ENCODE measurements at places on chromosomes 1 and 21.
A peak's percentile ranks its signal among the peaks of the same experiment; 100 is the strongest.

DNA sequence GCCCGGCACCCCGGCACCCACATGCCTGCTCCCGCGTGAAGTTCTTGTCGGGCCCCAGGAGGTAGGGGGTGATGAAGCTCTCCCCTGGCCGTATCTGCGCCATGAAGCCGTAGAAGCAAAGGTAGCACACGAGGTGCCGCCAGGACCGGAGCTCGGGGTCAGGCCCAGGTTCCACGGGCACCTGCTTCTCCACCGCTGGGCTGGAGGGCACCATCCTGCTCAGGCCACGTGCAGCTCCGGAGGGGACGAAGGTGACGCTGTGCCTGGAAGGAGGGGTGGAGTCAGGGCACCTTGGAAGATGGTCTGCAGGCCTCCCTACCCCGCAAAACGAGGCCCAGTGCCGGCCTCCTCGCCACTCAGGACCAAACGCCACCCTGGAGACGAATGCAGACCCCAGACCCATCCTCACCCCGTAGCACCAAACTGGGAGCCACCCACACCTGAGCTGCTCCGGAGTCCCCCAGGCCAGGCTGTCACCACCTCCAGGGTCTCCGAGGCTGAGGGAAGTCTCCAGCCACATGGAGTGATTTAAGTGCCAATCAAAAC is 4.4 kb downstream of the SLC19A1 start:
- no peak for DNase-seq

- peak; percentile 6 for DNase-seq
Observed at GRCh38 chr1:182198006-182198605, 136.6 kb upstream of the ZNF648 start.

DNA sequence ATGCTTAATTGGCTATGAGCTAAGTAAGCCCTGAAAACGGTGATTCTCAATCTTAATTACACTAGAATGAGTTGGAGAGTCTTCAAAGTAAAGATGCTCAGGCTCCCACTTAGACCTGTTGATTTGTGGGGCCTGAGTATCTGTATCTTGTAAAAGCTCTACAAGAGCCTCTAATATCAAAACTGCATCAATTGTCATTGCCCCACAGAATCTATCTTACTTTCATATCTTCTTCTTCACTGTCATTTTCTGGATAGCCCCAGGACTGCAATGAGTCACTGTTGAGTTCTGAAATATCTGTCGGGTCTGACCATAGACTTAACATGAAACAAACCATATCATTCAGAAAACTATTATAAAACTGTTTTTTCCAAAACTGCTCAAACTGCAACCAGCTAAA is 102.8 kb upstream of the SERTAD4 start:
- no peak for DNase-seq

DNA sequence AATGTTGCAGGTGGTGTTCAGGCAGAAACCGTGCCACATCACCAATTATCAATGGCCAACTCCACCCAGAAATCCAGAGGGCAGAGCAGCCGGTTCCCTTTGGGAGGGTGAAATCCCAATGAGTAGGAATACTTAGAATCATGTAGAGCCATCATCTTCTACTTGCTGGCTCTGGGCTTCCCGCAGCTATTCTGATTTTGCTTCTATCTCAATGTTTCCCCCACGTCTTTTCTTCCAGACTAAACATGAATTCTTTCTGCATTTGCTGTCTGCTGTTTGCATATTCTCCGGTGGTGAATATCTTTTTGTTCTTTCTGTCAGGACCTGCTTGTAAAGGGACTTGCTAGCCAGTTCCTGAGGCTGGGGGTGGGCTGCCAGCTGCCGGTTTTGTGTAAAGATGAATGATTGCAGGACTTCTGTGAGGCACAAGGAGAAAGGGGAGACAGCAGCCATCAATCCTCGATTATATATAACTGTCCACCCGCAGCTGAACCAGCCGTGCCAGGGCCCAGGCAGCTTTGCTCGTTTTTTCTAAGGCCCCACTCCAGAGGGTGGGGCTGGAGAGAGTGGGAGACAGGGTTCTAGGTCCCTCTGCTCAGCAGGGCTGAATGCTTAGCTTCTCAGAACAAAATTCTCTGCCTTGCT is 33.2 kb downstream of the PRAMEF20 start:
- no peak for DNase-seq

- no peak for DNase-seq
Observed at GRCh38 chr1:37575692-37576091, 19.0 kb downstream of the DNALI1 start.

DNA sequence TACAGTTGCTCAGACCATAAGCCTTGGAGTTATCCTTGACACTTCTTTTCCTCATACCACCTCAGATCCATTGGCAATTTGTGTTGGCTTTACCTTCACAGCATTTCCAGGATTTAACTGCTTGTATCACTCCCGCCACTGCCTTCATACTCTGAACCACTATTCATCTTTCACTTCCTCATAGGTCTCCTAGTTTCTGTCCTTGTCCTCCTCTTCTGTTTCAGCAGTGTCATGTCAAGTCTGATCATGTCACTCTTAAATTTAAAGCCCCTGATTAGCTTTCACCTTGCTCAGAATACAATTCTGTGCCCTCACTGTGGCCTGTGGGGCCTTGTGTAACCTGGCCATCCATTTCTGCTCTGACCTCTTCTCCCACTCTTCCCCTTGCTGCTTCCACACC is 34.7 kb upstream of the C1orf115 start:
- DNase-seq: no peak

DNA sequence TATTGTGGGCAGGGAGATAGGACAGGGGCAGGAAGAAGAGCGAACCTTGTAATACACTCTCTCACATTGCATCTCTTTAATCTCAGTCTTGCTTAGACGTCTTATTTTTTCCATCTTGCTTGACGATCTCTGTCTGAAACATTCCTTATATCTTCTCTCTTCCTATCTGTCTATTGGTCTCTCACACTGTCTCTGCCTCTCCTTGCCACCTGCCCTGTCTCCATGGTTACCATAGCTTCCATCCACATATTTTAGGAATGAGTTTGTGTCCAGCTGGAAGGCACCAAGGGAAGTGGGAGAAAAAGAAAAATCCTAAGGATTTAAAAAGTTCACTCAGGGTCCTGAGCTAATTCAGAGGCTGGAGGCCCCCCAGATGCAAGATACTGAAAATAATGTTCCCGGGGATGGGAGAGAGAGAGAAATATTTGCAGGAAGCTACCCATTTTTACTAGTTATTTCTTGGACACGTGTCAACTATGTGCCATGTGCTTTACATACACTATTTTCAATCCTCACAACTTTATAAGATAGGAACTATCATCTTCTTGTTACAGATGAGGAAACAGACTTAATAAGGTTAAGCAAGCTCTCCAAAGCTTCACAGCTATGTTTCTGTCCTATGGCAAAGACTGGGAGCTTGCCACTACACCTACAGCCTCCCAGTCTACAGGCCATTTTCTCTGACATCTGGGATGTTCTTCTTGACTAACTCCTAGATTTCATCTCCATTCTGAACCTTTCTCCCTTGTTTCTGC is 933 bp downstream of the ANKRD34A start:
- DNase-seq: peak; percentile 84

- no peak for DNase-seq
Observed at GRCh38 chr1:29789910-29790247, 553.6 kb downstream of the PTPRU start.

- DNase-seq: no peak
Observed at GRCh38 chr1:87291107-87291506, 37.6 kb upstream of the LMO4 start.

DNA sequence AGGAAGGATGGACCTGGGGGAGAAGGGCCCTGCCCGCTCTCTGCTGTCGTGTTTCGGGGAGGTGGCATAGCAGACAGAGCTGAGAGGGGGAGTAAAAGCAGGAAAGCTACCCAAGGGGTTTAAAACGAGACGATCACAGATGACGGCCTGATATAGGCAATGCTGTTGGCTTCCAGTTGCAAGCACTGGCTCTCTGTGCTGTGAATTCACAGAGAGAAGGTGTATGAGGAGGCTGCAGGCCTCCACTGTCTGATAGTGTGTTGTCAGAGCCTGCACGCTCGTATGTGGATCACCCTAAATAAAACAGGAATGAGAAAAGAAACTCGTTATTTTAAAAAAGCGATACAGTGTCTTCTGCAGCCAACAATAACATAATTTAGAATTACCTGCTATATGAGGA is 57.4 kb downstream of the LGR6 start:
- no peak for DNase-seq

DNA sequence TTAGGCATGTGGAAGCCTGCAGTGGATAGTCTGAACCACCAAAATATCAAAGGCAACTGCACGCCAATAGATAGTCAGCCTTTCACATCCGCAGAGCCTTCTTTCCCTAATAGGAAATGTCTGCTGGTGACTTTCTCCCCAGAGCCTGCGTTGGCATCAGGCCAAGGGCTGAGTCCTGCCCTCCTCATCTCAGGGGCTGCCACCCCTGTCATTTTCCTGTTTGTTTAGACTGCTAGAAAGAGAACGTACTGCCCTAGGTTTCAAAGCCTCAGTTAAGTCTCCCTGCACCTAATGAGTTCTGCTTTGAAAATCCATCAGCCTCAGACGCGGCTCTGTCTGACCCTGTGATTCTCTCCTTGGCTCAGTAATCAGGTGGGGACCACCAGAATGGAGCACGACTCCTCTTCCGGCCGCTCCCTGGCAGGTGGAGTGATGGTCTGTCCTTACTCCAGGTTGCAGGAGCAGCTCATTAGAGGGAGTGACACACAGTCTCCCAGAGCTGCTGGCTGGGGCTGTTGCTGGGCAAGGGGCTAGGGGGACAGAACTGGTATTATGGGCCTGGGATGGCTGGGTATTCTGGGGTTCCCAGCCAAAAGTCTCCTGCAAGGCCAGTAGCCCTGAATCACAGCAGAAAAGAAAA is 27.3 kb downstream of the STUM start:
- no peak for DNase-seq

DNA sequence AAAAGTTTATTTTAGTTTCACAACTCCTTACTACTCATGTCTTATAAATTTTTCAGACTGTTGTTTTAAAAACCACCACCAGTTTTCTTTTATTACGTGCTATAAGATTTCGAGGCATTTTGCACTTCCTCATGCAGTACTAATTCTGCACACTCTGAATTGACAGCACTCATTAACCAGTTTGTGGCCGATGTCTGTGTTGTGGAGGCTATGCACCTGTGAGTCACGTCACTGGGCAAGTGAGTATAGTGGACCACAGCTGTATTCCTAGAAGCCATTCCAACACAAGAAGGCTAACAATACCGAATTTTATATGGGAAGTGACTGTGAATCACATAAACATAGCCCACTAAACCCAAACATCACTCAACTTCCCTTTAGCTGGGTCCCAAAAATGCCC is 21.0 kb upstream of the SPATA6 start:
- DNase-seq: no peak

- DNase-seq: no peak
Observed at GRCh38 chr1:54566438-54567141, 18.6 kb downstream of the ACOT11 start.

DNA sequence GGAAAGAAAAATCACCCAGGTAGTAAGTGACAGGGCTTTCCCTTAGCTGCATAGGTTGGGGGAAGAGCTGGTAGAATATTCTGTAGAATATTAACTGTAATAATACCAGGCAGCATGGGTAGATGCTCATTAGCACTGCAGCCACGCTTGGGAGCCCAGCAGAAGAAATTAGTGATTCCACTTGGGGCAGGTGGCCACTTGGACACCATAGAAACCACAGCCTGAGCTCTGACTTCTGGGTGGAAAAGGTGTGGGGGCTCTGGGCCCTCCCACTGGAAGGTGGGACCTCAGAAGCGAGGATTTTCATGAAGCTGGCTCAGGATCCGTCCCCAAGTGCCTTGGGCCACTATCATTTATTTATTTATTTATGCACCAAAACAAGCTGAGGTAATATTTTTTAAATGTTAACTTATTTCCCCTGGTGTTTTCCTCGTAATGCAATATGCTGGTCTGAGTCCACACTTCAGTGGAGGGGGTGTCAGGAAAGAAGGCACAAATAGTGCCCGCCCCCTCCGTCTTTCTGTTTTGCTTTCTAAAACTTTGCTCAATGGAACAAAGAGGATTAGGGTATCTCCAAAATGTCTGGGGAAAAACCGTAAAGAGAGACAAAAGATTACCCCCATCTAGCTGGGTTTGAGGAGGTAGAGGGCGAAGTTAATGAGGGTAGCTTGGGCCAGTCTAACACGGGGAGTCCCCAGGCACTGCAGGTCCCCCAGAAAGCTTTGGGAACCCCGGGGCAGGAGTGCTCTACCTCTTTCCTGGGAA is 75.2 kb upstream of the GADD45A start:
- DNase-seq: no peak

- DNase-seq: no peak
Observed at GRCh38 chr1:156140879-156141707, 12.3 kb upstream of the SEMA4A start.

DNA sequence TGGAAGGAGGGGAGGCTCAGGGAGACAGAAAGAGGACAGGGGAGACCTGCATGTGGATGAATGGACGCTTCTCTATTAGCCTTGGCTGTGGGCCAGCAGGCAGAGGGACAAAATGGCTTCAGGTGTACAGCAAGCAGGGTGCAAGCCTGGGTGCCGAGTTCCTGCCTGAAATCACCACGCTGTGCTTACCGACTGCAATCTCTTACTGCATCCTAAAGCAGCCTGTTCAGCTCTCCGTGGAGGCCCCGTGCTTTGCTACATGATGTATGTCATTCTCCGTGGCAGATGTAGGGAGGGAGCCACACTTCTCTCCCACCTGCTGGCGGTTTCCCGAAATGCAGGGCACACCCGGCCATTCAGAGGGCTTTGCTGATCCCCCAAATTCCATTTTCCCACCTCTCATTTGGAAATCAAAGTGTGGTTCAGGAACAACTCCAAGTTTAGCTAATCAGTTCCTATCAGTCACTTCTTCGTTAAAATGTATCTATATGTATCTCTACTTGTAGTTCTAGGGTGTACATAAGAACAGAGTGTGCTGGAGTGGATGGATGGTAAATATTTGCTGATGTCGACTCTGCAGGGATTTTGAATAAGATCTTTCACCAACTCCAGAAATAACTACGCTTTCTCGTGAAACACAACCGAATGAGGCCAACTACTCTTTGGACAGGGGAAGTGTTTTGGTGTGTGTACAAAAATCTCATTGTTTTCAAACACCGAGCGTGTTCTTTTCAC is 122.3 kb upstream of the BACE2 start:
- peak; percentile 6 for DNase-seq

DNA sequence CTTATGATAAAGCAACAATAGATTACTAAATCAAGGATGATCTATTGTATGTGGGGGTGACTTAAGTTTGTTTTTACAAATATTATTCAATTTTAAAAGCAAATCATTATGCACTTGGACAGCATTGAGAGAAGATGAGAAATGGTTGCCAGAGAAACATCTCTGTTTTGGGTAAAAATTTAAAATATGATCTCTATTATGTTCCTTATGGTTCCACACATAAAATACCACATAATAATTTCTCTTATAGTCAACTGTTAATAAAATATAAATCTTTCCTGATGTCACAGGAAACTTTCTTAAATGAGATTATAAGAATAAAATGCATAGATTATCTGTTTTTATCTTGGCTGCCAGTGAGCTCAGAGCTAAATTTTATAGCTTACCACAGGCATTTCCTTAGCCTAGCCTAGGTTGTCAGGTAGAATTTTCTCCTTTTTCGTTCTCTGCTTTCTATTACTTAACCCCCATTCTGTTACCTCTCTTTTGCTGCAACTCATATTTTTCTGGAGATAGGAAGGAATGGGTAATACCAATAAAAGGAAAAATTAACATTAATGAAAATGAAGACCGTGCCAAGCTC is 109.7 kb downstream of the TGFB2 start:
- DNase-seq: no peak

All from cerebellar cortex (tissue), 1 donor.